Stimulated activated CD4-positive, alpha-beta T cell treated with anti-CD3 and anti-CD28 coated beads, Interleukin-15, amount 100 ng/mL, for 1 hour (primary cell): ENCODE measurements at places on chromosomes 2 and 18.

- DNase-seq: no peak
Measured at GRCh38 chr2:148615381-148615841, 29.1 kb upstream of the EPC2 start.

DNA sequence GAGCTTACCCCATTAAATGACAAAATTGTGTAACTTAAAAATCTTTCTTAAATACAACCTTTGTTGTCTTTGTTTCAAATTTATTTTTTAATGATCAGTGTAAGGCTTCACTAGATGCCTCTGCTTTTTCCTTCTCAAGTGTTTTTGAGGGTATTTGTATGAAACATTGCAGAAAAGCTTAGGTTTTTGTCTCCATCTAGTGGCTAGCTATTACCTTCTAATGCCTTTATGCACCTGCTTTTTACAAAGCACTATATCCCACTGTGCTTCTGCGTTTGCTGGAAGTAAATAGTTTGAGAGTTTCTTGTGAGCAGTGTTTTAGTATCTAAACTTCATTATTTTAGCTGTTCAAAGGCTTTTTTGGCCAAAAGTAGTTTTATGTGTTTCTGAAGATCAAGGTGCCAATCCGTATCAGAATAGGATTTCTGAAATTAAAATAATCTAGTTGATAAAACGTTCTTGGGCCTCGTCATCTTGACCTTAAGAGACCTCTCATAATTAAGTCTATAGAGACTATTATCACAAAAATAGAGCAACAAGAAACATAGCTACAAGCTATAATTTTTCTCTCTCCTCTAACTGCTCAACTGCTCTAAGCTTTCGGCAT is 47.0 kb downstream of the IWS1 start:
- no peak for DNase-seq

DNA sequence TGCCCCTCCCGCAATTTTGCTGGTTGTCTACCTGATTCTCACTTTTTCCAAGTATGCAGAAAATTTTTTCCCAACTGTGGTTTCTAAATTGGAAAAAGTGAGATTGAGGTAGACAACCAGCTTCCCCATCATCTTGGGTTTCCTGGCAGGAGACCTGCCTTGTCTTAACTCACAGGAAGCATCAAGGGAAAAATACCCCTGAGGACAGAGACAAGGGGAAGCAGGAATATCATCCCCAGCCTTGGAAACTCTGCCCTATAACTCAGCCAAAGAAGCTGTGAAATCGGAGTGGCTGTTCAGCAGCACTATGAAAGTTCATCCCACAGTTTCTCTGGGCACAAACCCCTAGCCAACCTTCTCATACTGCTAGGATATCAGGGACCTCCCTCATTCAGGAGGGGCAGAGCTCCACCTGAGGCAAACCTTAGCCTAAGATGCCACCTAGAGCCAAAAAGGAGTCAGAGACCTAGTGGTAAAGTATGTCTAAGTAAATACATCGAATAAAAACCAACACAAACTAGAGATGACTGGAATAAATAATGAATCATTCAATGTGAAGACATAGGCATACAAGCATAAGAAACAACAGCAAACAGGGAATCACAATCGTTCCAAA is 68.2 kb downstream of the ZSWIM2 start:
- no peak for DNase-seq

DNA sequence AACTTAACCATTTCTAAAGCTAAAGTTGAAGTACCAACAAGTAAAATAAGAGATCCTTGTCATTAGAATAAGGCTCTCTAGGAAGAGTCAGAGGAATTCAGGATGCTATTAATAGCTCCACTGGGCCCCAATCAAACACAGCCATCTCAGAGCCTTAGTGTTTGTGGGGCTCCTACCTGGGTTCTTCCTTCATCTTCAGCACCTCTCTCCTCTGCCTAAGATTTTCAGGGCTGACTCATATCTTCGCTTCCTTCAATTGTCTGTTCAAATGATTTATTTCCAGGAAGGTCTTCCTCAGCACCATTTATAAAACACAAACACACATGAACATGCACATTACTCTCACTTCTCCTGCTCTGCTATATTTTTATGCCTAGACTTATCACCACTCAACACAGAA is 119.5 kb downstream of the COL6A3 start:
- no peak for DNase-seq

DNA sequence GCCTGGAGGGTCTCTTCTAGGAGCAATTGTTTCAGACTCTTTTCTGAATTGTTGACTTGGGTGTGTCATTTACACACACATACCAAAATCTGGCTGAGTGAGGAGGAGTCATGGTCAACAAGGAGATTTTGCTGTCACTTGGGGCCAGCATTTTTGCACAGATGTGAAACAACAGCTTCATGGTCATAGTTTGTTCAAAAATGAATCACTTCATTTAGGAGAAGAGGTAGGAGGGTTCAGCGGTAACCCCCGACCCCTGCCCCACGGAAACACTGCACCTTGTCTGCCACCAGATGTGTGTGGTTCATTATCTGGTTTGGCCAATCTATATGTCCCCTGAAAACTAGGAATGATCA is 42.2 kb downstream of the LBH start:
- DNase-seq: no peak

DNA sequence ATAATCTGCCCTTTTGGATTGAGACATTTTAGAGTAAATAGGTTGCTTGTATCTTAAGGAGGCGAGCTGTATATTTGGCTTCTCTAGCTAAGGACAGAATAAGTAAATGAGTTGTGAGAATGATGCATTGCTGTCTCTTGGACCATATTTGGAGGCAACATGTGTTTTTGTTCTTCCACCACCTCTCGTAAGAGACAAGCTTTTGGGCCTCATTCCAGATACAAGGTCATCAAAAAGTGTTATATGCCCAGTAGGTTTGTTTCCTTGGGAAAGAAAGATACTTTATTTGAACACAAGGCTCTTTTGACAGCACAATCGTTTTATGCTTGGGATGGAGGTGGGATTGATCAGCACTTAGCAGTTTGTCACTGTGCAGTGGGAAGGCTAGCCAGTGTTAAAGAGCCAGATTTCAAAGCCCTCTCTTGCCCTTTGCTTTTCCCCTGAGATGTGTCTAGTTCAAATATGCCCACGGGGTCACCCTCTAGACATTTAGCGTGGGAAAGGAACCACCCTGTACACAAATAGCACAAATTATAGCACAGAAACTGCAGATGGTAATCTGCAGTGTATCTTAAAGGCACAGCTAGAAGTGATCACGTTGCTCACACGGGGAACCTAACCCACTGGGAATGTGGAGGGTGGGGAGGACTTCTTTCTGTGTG is 131.3 kb downstream of the MAP4K4 start:
- no peak for DNase-seq

DNA sequence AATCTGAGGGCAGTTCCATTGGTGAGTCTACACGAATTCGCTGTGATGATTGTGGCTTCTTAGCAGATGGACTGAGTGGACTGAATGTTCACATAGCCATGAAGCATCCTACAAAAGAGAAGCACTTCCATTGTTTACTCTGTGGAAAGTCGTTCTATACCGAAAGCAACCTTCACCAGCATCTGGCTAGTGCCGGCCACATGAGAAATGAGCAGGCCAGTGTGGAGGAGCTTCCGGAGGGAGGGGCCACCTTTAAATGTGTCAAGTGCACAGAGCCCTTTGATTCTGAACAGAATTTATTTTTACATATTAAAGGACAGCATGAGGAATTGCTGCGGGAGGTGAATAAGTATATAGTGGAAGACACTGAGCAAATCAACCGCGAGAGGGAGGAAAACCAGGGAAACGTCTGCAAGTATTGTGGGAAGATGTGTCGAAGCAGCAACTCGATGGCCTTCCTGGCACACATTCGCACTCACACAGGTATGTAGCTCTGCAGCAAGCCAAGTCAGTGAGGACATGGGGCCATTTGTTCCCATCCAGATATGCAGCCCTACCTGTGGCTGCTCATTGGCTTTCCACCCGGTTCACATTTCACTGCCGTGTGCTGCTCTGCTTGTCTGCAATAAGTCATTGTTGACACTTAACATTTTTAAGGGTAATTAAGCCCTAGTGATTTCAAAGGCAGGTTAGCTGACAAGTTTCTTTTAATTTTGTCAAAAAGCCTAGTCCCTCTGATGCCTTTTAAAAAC is 37.7 kb downstream of the ZNF407 start:
- no peak for DNase-seq

DNA sequence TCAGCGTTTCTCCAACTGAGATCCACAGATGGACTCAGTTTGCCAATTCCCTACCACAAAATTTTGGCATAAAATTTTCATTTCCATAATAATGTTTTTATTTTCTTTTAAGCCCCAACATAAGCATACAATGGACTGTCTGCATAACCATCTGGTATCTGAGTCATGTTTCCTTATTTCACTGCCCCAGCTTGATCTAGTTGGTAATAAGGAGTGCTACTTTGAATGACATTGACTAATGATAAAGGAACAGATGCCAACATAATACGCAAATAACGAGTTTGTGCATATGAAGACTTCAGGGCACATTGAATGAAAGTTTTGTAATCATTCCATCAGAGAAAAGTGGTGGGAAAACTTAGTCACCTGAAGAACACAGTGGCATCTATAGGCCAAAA is 8.8 kb upstream of the MBD2 start:
- no peak for DNase-seq

GRCh38 chr18:9210966-9211365 is 74.4 kb downstream of the ANKRD12 start:
- DNase-seq: no peak

GRCh38 chr2:208320686-208321085 is 54.6 kb downstream of the PIKFYVE start:
- no peak for DNase-seq

GRCh38 chr18:30489890-30490643 is 552.5 kb downstream of the DSC3 start:
- DNase-seq: no peak

DNA sequence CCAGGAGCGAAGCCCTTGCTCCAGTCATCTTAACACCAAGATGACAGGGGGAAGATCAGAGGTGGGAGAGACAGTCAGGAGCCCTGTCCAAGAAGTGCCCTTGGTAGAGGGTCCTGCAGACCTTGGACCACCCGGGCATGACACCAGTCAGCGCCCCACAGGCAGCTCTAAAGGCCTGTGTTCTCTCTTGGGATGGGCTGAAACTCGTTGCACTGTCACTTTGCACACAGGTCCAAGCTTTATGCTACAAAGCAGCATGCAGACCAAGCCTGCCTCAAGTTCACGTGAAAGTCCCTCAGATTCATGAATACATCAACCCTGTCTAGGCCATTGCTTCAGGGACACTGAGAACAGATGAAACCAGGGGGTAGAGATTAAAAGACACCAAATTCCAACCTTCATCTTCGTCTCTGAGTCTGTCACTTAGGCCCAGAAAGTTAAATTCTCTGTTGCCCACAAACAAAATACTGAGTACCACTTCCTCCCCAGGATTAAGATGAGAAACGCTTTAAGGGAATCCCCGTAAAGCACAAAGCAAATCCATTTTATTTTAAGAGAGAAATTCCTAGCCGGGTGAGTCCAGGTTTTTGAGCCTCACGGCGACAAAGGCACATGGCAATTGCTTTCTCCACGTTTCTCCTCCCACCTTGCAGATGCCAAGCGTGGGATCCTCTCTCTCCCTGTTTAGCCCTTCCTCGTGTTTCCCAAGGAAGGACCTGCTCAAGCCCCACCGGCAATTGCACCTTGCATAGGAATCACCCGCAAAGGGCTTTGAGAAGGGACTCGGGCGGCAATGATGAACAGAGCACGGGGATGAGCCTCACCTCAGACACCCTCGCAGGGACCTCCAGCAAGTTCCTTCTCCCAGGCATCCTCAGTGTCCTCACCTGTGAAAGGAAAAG is 75.0 kb upstream of the ID2 start:
- DNase-seq: no peak

DNA sequence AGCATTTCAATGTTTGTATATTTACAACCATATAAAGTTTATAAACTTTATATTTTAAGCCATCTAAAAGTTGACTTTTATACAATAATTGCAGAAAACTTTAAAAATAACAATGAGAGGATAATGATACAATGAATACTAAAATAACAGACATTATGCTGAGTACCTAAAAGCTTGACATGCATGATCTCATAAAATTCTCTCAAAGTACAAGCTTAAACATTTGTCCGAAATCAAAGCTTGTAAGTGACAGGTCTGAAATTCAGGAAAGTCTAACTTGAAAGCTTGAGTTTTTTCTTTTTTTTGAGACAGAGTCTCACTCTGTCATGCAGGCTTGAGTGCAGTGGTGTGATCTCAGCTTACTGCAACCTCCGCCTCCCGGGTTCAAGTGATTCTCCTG is 84.1 kb upstream of the FRZB start:
- no peak for DNase-seq

- DNase-seq: no peak
Measured at GRCh38 chr2:52368141-52368540, 1336.2 kb upstream of the NRXN1 start.

GRCh38 chr2:62362561-62362960 is 143.4 kb downstream of the TMEM17 start:
- DNase-seq: no peak

- DNase-seq: no peak
Measured at GRCh38 chr18:9539283-9539682, 64.0 kb downstream of the RALBP1 start.

DNA sequence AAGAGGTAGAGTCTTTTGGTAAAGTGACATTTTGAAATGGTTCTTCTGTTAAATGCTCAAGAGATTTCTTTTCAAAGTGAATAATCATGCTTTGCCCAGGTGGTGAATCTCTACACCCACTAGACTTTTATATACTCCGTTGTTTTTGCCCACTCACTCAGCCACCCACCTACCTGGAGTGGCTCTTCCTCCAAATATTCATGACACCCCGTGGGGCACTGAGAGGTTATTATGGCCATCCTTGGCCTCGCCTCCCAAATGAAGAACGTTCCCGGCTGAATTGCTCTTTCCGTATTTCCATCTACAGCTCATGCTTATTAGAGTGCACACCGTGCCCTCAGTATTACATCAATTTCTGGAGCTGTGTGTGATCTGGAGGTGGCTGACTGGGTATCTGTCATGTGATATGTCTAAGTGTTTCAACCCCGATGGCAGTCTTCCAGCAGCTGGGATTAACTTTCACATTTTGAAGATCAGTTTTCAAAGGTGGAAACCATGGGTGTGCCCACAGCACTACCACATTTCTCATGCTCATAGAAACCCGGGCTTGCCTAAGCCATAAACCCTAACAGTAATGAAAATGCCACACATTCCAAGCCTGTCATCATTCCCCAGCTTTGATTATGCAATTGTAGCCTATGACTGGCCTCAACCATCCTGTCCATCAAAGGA is 406.6 kb upstream of the MMADHC start:
- DNase-seq: no peak

DNA sequence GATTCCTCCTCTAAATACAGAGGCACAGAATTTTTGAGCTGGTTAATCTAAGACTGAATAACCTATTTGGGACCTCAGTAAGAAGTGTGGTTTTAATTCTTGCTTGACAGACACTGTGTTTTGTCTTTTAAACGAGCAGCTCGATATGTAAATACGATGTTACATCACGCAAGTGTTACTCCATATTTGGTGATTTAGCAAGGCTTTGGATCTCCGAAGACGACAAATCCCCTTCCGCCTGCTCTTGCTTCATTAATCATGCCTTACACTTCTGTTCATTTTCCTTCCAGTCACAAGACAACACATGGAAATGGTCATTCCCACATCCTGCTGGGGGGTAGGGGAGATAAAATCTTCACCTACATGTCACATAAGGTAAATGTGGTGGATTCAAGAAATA is 9.4 kb downstream of the BCL11A start:
- no peak for DNase-seq
